ENCODE measurements at places on chromosomes 4 and X.

- DNase-seq, result no peak
Observed at GRCh38 chrX:93591398-93591797, 82.0 kb downstream of the NAP1L3 start.

DNA sequence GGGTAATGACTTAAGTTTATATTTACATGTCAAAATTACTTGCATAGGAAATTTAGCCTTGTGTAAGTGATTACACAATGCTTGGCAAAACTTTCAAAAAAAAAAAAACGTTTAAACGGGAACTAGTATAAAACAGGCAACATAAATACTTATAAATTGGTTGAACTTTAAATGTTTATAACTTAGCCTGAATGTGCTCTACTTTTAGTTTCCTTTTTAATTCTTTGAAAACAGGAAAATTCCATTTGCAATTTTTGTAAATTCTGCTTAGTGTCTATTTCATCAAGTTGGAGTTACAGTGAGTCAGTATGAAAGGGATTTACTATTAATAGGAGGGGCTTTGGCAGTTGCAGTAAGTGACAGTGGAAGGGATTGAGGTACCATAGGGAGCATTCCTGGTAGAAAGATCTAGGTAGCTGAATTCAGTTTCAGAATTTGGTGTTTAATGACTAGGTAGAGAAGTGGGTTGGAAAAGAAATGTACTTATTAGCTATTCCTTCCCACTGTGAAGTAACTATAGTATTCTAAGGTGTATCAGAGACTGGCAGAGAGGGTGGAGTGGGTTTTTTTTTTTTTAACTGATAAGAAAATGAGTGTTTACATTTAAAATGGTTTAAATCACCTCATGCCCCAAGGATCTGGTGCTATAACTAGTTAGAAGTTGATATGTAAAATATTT, 2.8 kb downstream of the STAG2 start:
- DNase-seq, result no peak

DNA sequence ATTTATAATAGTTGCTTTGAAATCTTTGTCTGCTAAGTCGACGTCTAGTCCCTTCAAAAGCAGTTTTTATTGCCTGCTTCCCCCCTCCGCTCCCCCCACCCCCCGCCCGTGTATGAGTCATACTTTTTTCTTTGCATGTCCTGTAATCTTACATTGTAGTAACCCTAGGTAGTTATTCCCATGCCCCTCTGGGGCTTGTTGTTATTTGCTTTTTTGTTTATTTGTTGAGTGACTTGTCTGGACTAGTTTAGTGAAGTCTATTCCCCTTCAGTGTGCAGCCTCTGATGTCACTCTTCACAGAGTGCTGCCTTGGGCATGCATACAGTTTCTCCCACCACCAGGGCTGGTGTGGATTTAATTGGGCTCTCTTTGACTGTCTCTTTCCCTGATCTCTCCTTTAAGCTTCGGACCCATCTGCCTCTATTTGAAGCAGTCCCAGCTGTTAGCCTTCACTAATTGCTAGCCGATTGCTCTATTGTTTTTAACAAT, 86.2 kb downstream of the PPEF1 start:
- no peak for DNase-seq

DNA sequence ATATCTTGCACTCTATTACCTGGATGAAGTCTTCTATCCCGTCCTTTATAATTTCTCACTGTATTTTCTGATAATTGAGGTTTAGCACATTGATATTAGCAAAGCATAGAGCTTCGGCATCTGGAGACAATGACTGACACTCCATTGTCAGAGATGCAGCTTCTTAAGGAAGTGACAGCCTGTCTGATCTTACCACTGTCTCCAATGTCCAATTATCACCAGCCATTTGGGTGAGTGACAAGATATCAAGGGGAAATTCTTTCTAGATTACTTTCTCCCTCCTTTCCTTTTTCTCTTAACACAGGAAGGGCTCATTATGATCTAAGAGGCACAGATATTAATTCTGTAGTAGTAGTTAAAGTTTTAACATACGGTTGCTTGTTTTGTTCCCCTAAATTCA, 86.4 kb downstream of the LDB2 start:
- no peak for DNase-seq

DNA sequence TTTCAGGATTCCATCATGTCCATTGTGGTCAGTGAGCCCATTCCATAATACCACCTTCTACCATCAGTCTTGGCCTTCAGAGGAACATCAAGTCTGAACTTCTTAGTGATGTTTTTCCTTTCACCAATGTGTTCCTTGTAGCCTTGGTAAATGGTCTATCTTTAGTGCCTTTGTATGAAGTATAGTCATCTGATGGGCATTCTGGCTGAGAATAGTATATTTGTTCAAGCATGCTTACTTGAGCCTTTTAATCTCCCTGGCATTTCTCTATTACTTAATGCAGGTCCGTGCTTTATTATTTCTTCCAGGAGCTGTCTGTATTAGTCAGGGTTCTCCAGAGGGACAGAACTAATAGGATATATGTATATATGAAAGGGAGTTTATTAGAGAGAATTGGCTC, 99.7 kb downstream of the TLL1 start:
- DNase-seq, result no peak

DNA sequence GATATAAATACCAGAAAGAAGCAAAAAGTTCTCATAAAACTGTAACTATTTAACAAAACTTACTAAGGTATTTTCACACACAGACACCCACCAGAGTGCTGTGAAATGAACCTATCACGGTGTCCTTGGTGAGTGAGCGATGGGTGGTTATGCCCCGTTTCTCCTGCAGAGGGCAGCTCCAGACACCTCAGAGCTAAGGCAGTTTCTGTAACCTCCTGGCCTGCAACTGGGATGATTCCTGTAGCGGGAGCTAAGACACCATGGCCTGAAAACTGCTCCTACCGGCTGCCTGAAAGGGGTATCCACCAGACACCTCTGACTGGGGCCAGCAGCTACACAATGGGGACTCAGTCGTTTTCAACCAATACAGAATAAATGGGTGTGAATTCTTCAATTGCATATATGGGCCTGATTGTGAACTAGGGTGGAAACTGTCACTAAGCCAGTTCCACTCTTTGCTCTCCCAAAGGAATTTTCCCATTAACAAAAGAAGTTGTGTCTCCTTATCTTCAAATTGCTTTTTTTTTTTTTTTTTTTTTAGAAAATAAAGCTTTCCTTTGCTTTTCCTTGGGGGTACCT, 2375.8 kb upstream of the TENM3 start:
- peak; percentile 2 for DNase-seq

DNA sequence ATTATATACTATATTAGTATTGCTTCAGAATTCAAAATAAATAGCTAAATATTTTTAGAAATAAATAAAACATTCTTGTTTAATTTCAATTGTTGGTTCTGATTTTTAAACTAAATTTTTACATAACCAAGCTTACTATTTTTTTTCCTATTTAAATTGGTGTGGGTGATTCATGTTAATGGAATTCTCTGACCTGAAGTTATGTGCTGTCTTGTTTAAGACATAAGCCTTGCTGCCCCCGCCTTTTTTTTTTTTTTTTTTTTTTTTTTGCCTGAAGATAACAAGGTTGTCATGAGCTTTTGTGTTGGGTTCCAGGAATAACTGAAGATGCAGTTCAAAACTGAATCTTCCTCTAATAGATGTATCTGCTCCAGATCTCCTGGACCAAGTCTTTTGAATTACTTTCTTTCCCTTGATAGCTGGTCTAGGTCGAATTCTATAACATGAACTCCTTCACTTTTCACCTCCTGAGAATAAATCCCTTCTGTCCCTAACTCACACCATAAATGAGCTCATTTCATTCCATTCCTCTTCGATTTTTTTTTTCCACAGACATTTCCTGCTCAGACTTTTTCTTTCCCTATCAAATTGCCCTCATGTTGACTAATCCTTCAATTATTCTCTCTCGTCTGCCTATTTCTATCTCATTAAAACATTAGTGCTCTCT, 261.5 kb upstream of the FTHL17 start:
- no peak for DNase-seq

DNA sequence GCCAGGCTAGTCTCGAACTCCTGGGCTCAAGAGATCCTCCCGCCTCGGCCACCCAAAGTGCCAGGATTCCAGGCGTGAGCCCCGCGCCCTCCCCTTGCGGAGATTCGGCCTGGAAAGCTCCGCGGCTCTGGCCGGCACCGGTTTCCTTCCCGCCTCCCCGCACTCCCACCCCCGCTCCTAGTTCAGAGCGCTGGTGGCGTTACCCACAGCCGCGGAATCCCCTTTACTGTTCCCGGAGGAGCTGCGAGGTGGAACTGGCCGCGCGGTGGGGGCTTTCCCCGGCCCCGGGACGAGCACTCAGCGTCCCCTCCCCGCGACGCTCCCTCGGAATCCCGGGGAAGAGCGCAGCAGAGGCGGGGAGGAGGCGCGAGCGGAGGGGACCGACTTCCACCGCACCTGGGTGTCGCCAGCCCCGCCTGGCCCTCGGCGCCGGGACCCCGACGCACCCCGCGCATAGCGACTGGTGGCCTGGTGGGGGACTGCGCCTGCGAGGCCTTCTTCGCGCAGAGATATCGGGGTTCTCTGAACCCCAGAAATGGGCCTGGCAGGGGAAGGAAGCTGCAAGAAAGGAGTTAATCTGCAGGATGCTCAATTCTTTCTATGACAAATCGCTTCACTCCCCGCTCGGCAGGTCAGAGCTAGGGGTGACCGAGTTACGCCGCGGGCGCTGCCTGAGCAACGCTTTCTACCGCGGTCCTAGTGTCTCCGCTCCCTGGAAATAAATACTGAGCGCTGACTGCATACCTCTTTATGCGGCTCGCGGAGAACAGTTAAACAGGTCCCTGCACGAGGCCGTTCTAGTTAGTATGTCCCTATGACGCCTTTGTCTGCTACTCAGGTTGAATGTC, 14.6 kb upstream of the SLC25A4 start:
- DNase-seq, result no peak

DNA sequence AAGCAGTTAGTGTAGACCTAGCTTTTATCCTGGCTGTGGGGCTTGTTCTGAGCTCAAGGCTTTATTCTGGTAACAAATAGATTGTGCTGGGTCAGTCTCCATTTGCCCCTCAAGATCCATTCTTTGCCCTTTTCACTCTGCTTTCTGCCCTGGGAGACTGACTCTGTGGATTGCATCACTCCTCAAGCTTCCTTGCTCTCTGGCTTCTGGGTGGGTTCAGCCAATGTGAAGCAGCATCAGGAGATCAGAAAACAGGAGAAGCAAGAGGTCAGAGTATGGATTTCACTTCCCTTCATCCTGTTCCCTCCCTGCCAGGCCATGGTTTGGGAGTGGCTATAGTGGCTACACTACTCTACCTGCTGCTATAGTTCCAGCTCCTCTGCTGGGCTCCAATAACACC, 184.1 kb upstream of the NDP start:
- no peak for DNase-seq

DNA sequence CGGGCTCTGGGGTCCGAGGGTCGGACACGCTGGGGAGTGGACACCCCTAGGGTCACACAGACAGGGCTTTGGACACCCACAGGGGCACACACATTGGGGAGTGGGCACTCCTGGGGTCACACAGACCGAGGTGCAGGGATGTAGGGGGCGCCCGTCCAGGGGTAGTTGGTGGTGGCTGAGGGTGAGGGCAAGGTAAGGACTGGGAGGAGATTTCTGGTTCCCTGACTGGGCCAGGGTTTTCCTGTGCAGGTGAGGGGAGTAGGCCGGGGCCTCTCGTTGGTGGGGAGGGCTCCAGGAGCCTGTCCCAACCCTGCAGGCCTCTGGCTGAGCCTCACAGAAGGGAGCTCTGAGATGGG, 21.9 kb upstream of the WDR45 start:
- DNase-seq, result no peak

DNA sequence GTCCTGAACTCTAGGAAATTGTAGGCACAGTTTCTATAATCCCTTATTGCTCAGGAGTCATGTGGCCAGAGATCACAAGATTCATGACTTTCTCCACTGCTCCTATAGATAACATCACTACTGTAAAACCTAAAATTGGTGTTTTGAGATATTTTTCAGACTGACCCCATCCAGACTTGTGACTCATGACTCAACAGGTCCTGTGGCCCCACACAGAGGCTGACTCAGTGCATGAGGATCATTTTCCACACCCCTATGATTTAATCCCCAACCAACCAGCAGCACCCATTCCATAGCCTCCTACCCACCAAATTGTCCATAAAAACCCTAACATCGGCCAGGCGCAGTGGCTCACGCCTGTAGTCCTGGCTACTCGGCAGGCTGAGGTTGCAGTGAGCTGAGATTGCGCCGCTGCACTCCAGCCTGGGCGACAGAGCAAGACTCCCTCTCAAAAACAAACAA, 13.2 kb upstream of the XIAP start:
- no peak for DNase-seq

GRCh38 chr4:7359400-7360062, 75.2 kb downstream of the PSAPL1 start:
- no peak for DNase-seq

- peak; percentile 39 for DNase-seq
Observed at GRCh38 chrX:119755981-119756533, 2.3 kb upstream of the SOWAHD start.

DNA sequence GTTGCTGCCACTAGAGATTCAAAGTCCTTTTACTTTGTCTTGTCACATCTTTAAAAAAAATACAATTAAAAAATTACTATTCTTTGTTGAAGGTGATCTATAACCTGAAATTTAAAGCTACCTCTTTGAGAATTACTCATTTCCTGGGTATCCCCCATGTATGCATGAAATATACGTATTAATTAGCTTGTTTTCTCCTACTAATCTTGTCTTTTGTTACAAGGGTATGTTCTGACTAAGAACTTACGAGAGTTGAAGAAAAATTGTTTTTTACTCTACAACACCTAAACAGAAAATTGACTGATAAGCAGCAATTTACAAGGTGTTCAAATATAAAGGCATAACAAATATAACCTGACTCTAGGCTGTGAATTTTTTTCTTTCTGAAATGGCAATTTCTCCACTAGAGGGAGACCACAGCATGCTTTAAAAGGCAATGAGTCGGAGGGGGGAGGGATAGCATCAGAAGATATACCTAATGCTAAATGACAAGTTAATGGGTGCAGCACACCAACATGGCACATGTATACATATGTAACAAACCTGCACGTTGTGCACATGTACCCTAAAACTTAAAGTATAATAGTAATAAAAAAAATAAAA, 249.6 kb downstream of the OPHN1 start:
- DNase-seq, result no peak

GRCh38 chr4:26857278-26858034, 3.2 kb upstream of the STIM2 start:
- peak; percentile 89 for DNase-seq
